ENCODE measurements at places on chromosomes 12 and 14. TPM values are rescaled to one million over a fixed set of nuclear protein-coding genes. Genes with fewer than 3 reads are reported as not detected.

The FGF6 gene
- not detected for total RNA-seq

The GPD1 gene
- total RNA-seq = 0.38 TPM

The TEX52 gene
- 0.09 TPM for total RNA-seq

The BIN2 gene
- total RNA-seq = 63.3 TPM

The MRPL42 gene
- 72.7 TPM for total RNA-seq

The STXBP6 gene
- 6.9 TPM for total RNA-seq

The KLRB1 gene
- 22.6 TPM for total RNA-seq
